ENCODE measurements at places on chromosomes 11 and 22.

DNA sequence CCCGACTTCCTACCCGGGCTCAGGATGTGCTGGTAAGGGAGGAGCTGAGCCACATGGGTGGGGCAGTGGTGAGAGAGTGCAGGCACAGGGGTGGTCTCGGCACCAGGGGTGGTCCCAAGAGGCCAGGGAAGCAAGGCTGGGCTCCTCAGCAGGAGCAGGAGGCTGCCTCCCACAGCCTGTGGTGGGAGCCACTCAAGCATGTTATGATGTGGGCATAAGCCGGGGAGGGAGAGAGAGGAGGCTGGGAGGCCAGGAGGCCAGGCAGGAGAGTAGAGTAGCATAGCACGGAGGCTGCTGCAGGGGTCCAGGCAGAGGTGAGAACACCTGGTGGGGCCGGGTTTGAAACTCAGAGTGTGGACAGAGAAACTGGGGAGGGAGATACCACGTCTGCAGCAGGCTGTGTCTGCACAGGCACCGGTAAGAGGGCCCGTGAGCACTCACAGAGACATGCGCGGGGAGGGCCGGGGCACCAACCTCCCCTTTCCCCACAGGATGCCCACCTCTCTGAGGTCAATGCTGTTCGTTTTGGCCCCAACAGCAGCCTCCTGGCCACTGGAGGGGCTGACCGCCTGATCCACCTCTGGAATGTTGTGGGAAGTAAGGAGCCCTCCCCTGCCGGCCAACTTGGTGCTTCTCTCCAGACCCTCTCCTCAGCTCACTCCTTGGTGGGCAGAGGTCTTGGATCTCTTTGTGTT, 10.7 kb downstream of the ATG16L2 start:
- DNase-seq: no peak

DNA sequence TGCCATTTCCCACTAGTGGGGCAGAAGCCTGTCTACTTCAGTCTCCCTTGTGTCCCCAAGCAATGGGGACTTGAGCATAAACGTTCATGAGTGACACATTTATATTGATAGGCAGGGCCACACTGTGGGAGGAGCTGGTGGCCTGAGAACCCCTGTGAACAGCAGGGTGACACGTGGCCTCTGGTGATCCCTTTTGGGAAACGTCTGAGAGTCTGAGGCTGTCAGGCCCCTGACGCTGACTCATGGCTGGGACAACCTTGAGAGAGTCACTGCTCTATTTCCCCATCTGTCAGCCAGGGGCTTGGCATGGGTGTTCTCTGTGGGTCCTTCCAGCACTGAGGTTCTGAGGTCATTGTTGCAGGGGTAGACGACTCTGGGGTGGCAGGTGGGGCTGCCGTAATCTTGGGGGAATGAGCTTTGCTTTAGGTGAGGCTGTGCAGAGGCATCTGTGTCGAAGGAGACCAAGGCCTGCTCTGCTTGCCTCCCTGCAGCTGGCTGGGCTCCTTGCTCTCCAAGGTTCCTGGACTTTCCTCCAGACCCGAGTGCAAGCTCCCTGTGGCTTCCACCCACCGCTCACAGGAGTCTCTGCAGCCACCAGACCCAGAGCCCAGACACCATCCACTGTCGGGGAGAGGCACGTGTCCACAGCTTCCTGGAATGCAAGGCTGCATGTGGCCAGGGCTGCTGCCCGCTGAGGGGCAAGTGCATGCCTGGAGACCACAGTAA, 54.7 kb downstream of the SMIM38 start:
- DNase-seq: no peak

- DNase-seq: no peak
These were observed 11.0 kb upstream of the PTPN5 start for GRCh38 chr11:18802381-18803257.

GRCh38 chr22:17119481-17120202, 1.5 kb downstream of the TMEM121B start:
- no peak for DNase-seq

DNA sequence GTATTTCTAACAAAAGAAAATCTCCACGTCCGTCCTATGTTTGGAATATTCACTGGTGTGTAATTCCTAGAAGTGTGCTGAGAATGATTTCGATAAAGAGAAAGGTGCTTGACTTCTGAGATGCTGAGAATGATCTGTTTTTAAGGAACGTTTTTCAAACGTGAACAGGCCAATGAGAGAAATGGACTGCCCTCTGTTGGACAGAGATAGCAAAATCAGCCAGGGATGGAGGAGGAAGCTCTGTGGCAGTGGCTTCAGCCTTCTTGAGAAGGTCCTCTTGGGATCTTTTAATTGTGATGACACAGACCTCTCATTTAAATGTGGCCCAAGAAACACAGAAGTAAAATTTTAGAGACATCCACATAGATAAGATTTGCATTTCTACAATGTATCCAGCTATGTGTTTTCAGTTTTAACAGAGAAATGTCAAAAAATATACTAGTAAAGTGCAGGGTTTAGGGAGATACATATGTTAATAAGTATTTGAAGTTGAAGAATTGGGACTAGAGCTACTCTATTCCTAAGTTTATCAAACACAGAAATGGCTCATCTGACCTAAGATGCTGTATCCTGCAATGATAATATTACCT, 84.0 kb upstream of the RCN1 start:
- DNase-seq: no peak

- no peak for DNase-seq
These were observed 1007.9 kb upstream of the TENM4 start for GRCh38 chr11:80448709-80449108.

- DNase-seq: no peak
These were observed 6.8 kb upstream of the SLC22A8 start for GRCh38 chr11:63022441-63022840.

- no peak for DNase-seq
These were observed 27.7 kb upstream of the MUC5B start for GRCh38 chr11:1194977-1195681.

DNA sequence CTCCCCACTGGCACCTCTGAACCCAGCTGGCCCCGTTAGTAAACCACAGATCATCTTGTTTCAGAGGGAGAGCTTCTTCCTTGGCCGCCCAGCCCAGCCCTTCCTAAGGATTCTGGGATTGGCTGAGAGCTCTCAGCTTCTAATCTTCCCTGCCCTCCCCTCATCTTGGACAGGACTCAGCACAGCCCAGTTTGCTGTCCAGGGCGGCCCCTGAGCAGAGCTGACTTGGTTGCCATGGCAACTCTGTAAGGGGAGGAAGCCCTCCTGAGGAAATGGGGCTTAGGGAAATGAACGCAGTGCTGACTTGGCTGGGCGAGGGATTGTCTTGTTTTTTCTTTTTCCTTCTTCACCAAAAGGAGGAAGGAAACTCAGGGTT, 4.6 kb downstream of the APOL4 start:
- DNase-seq: no peak

DNA sequence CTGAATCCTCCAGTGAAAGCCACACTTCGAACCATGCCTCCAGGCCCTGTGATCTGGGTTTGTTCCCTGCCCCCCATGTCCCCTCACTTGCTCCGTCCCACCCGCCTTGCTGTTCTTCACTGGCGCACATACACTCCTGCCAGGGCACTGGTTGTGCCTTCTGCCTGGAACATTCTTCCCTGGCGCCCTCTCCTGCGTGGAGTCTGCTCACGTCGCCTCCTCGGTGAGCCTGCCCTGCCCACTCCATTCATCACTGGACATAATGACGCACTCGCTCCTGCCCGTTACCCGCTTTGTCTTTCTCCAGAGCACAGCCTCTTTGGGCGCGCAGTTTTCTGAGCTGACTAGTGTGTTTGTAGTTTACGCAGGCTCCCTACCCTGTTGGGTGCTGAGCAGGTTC, 21.0 kb upstream of the MIEF1 start:
- no peak for DNase-seq

DNA sequence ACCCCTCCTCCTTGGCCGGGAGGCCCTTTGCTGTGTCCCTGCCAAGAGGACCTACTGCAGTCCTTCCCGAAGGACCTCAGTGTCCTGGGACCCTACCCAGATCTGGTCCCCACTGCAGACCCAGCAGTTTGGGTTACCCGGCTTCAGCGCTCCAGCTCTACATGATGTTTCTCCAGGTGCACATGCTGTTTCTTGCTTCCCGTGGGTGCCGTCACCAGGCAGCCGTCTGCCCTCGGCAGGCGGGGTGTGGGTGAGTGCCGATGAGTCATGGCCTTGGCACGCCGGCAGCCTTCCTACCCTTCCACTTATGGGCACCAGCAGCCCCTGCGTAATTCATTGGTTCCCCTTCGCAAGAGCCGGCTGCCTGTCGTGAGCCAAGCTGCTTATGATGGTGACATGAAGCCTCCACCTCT, 101.8 kb downstream of the BCR start:
- no peak for DNase-seq

DNA sequence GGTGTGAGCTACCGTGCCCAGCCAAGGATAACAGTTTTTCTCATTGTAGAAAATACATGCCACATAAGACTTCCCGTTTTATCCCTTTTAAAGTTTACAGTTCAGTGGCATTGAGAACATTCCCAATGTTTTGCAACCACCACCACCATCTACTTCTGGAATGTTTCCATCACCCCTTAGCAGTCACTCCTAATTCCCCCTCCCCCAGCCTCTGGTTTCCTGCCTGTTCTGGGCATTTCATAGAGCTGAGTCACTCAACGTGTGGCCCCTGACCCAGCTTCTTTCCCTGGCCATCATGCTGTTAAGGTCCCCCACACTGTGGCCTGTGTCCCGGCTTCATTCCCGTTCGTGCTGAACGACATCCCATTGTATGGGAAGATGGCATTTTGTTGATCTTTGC, 30.7 kb downstream of the FGF4 start:
- DNase-seq: no peak

GRCh38 chr11:125170510-125171031, 6.0 kb downstream of the PKNOX2 start:
- DNase-seq: no peak

DNA sequence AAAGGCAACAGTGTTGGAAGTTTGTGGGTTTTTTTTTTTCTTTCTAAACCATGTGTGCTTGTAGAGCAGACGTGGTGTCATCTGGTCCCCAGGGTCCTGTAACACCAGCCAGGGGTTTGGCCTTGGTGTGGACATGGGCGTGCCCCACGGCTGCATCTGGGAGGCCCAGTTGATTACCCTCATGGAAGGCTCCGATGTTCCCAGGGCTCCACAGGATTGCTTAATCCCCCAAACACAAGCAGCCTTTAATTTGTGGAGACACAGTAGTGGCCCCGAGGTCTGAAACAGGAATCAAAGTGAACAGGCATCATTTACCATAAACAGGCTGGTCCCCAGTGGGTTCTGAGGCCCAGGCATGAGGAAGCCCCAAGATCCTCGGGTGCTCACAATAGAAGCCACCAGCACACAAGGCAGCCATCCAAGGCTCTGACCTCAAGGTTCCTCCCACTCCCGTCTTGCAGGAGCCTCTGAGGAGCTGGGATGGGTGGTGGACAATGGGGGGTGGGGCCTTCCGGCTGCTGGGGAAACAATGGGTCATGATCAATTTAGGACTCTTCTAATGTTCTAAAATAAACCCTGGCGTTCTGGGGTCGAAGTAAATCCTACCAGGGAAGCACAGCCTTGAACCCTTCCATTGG, 115.0 kb upstream of the CD82 start:
- DNase-seq: no peak

GRCh38 chr22:18974477-18975180, 38.5 kb upstream of the PRODH start:
- DNase-seq: no peak

DNA sequence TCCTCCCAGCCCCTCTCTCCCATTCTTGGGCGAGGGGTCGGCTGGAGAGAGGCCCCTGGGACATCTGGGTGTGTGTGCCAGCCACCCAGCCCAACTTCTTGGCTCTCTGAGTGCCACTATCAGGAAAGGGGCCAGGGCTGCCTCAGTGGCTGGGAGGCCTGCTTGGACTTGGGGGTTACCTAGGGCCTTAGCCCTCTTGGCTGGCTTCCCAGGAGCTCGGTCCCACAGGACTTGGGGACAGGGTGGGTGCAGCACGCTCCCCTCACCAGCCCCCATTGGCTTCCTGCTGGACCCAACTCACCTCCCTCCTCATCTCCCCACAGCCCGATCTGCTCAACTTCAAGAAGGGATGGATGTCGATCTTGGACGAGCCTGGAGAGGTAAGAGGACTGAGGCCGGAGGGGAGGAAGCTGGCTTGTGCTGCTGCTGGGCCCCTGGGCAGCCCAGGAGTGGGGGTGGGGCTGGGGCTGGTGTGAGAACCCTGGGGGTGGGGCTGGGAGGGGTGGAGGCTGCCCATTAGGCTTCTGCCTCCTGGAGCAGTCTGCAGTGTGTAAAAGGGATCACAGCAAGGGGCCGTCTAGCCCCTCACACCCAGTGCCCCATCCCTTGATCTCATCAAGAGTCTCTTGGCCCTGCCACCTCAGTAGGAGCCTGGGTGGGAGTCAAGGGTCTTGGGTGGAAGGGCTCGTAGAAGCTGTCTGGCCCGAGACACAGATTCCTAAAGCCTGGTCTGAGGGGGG, 54.8 kb downstream of the TRIOBP start:
- no peak for DNase-seq

DNA sequence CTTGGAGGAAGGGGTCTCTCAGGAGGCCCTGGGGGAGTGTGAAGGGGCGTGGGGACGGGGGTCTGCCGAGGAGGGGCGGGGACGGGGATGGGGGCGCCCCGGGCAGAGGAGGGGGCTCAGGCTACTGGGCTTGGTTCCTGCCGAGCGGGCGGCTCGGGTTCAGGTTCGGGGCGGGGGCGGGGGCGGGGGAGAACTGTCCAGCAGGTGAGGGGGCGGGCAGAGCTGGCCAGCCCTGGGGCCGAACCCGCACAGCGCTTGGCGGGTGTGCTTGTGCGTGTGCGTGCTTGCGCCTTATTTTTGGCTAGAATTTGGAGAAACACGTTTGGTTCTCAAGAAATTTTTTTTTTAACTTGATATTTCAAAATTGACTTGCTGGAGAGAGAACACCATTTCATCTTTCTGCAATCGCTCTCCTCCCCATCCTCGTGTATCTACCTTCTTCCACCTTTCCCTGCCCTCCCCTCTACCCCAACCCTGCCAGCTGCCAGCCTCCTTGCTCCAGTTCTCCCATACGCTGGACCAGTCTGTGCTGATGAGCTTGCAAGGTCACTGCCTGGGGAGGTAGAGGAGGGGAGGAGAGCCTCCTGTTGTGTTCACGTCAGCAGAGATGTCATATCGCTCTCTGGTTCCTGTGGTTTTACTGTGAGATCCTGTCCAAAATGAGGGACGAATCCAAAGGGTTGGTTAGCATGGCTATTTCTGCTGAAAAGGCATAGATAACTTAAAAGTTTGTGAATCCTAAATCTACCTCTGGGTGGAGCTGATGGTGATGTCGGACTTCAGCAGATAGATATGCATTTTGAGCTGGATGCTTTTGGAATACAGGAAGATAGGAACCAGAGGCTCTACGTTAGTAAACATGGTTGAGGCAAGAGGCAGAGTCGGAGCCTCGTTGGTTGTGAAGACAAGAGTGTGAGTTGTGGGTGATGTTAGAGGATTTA, 668 bp downstream of the MADD start:
- DNase-seq: no peak

- no peak for DNase-seq
These were observed 93.2 kb upstream of the PRR5 start for GRCh38 chr22:44608597-44609399.

DNA sequence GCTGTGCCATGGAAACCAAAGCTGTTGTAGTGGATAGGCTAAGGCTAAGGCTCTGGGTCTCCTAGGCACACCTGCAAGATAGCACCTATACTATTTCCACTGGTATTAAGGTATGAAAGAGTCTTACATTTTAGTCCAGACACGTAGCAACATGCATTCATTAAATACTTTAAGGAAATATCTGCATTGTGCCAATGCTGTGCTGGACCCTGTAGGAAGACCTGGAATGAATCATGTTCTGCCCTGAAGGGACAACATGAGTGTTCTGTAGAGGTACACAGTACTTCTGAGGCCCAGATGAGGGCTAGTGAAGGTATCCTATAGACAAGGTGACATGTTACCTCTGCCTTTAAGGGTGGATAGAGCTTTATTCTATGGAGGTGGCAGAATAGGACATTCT, 35.2 kb upstream of the RRM1 start:
- DNase-seq: no peak
